ENCODE measurements at places on chromosomes 6 and 20.

DNA sequence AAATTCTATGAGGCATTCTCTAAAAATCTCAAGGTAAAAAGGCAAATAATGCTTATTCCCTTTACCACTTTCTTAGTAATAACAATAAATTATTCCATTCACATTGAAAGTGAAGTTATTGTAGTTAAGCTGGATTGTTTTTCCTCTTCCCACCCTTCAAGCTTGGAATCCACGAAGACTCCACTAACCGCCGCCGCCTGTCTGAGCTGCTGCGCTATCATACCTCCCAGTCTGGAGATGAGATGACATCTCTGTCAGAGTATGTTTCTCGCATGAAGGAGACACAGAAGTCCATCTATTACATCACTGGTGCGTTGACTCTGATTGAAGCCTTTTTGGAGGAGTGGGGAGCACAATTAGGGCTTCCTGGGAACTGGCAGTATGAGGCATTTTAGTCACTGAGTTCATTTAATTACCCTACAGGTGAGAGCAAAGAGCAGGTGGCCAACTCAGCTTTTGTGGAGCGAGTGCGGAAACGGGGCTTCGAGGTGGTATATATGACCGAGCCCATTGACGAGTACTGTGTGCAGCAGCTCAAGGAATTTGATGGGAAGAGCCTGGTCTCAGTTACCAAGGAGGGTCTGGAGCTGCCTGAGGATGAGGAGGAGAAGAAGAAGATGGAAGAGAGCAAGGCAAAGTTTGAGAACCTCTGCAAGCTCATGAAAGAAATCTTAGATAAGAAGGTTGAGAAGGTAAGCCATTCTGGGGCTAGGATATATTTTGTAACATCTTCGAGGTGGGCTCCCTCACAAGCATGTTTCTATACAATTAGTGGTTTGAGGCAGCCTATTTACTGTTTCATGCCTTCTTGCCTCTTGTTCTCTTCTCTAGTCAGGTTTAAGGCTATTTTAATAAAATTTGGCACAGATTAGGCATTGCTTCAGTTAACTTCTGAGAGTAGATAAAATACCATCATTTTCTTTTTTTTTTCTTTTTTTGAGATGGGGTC, 4.9 kb downstream of the HSP90AB1 start:
- no peak for DNase-seq

- peak; percentile 26 for DNase-seq
Observed at GRCh38 chr6:13573669-13574110, 711 bp upstream of the SIRT5 start.

DNA sequence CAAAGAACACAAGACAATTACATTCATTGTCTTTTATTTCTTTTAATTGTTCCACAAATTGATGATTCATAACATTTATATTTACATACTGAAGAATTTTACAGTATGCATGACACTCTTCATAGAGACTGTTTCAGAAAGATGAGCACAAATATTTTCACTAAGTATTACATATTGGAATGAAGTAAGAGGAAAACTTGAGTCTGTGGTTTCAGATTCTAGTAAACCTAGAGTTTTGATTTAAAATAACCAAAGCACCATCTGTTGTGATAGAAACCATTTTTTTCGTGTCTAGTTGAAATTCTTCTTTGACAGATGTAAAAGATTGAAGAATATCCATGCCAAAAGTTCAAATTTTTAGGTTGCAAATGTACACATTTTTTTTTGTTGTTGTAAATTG, 32.1 kb upstream of the OPN5 start:
- no peak for DNase-seq

GRCh38 chr6:94217836-94218235, 798.5 kb upstream of the EPHA7 start:
- DNase-seq = no peak

- peak; percentile 38 for DNase-seq
Observed at GRCh38 chr6:111485342-111485741, 2.3 kb upstream of the REV3L start.

DNA sequence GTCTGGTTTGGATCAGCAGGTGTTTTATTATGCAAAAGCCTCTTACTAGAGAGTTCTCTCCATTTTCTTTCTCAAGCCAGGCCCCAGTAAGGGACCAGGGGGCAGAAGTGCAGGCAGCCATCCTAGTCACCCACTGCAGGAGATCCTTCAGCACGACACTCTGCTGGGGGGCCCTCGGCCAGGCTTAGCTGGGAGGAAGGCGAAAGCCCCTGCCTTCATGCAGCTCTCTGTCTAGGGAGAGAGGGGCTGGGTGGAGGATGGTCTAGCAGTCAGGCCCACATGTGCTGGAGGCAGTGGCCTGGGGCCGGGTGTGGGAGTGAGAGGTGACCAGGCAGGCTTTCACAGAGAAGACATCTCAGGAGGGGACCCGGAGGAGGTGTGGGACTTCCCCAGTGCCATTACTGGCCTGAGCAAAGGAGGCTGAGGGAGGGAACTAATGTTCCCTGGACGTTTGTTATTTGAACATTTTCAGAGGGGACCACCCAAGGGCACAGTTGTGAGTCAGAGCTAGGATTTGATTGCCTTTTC, 33.5 kb upstream of the VSTM2L start:
- no peak for DNase-seq

DNA sequence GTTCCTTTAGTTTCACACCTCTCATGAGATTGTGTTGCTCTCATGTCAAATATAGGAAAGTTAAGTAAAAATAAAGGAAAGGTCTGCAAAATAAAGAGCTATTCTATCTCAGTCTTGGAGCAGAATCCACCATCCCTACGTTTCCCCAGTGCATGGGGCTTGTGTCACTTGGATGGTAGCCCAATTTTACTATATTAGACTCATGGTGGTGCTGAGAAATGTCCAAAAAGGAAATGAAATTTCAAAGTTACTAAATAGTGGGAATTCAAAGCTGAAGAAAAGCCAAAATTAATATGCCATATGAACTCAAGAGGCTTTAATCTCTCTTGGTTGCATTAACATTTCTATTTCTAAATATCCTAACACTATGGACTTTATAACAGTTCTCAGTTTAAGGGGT, 1283.3 kb upstream of the GJE1 start:
- peak; percentile 21 for DNase-seq

- no peak for DNase-seq
Observed at GRCh38 chr20:48782053-48782452, 45.7 kb downstream of the PREX1 start.

DNA sequence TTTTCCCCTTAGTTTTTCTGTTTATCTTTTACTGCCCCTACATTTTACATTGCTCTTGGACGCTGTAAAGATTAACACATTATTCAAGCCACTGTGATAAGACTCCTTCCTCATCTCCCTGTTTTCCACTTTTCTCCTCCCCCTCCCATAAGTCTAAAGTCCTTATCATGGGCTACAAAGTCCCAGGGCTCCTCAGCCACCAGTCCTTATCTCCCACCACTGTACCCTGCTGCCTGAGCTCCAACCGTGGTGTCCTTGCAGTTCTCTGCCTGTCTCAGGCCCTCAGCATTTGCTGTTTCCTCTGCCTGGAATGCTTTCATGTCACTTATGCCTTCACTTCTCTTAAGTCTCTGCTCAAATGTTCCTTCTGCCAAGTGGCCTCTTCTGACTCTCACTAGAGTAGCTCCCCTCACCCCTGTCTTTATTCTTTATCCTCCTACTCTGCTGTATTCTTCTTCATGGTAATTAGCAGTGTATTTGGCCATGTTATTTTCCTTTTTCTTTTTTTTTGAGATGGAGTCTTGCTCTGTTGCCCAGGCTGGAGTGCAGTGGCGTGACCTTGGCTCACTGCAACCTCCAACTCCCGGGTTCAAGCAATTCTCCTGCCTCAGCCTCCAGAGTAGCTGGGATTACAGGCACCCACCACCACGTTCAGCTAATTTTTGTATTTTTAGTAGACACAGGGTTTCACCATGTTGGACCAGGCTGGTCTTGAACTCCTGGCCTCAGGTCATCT, 10.8 kb upstream of the LATS1 start:
- no peak for DNase-seq

DNA sequence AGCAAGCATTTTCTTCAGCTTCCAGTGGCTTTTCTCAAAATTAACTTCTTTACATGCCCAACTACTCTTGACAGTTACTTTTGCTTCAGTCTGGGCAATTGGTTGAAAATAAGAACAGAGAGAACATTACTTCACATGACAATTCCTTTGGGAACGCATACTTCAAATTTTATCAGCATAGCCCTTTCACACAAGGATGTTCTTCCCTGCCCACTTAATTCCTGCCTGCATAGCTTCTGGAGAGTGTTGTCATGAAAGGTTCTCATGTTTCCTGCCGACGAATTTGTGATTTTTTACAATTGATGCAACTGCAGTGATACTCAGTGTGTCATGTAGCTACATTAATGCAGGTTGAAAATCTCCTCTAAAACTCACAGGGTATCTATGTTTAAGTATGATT, 22.0 kb upstream of the SNRNP48 start:
- DNase-seq = peak; percentile 88

DNA sequence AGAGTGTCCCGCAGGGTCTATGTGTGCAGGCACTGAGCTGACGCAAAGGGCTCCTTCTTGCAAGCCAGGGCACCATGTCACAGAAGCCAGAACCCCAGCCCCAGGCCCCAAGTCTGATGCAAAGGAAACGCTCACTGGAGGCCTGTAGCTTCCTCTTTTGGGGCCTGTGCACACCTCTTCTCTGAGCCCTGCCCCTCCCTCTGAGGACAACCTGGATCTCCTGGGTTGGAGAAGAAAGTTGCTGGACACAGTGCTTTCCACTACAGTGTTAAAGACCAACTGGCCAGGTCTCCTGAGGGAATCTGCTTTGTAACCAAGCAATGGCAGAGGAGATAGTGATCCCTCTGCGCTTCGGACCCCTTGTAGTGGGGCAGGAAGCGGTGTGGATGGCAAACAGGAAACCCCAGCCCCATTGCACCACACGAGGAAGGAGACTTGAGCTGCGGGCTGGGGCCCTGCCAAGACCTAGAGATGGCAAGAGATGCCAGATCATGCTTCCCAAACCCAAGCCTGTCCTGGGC, 90.0 kb downstream of the PRND start:
- no peak for DNase-seq

GRCh38 chr20:3753098-3753497, 14.5 kb downstream of the ADISSP start:
- peak; percentile 56 for DNase-seq

DNA sequence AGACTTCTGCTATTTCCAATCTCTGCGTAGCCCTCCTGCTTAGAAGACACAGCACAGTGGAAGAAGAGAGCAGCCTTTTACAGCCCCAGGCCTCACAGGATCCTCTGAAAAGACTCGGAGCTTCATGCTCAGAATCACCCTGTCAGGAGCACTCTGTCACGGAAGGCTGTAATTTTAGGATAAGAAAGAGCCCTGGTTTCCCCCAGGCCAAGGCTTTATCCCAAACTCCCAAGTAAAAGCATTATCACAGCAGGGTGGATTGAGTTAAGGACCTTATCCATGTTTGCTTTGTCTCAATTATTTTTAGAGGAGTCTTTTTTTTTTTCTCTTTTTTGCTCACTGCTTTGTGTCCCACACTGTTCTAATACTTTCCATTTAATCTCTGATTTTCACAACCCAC, 39.2 kb downstream of the ANKS1A start:
- no peak for DNase-seq

GRCh38 chr6:55897346-55897745, 22.0 kb upstream of the BMP5 start:
- DNase-seq = no peak

- no peak for DNase-seq
Observed at GRCh38 chr20:10005885-10006284, 28.9 kb upstream of the ANKEF1 start.

GRCh38 chr6:1593958-1594314, 15.8 kb upstream of the FOXC1 start:
- no peak for DNase-seq

- no peak for DNase-seq
Observed at GRCh38 chr20:64080013-64080812, at the start of gene OPRL1. TSS of gene OPRL1 (plus strand) at chr20:64080082. CDS start at chr20:64092721, 12,639 bp downstream.

DNA sequence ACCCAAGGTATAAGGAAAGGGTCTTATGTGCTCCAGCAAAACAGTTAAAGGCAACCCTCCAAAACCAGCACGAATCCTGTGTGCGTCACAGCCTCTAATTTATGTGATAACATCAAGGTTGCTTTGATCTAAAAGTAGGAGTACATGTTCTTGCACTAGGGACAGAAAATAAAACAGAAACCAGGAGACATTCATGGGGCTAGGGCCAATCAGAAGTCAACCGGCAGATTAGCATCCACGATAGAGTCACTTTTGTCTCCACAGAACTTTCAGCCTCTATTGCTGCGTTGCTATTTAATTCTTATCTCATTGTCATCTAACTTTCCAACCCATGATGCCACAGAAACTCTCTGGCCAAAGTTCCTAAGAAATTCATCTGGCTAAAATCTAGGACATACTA, 178.8 kb upstream of the PTCHD4 start:
- no peak for DNase-seq

DNA sequence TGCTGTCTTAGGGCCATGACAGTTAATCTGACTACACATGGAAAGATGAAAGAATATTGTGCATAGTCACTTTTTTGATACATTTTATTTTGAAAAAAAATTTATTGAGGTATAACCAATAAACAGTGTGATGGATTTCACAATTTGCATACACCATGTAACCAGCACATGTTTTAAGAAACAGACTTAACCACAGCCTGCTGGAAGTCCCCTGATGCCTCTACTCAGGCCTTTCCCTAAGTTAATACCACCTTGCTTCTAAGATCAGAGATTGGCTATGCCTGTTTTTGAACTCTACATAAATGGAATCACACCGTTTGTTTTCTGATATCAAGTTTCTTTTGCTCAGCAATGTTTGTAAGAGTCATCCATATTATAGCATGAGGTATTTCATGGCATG, 136.3 kb downstream of the CFAP61 start:
- no peak for DNase-seq

DNA sequence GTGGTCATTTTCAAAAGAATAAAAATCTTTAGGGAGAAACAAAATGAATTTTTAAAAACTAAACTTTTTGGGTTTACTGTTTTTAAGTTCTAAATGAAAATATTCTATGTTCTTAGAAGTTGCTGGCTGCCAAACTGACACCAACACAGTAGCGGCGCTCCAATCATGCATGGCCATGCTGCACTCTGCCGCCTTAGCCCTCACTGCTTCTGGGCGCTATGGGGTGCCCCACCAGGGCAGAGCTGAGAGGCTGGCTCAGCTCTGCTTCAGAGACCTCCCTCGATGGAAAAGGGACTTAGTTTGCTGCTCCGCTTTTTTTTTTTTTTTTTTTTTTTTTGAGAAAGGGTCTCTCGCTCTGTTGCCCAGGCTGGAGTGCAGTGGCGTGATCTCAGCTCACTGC, 20.9 kb downstream of the EZR start:
- no peak for DNase-seq

- no peak for DNase-seq
Observed at GRCh38 chr20:24953209-24953575, 4.1 kb downstream of the CST7 start.

Measured in fibroblast of skin of right quadriceps (primary cell).